CD8-positive, alpha-beta memory T cell (primary cell): ENCODE measurements at places on chromosomes 6 and 20. TPM values are rescaled to one million over a fixed set of nuclear protein-coding genes. Genes with fewer than 3 reads are reported as not detected.

The ETV7 gene
- total RNA-seq, result 0.61 TPM

DNA sequence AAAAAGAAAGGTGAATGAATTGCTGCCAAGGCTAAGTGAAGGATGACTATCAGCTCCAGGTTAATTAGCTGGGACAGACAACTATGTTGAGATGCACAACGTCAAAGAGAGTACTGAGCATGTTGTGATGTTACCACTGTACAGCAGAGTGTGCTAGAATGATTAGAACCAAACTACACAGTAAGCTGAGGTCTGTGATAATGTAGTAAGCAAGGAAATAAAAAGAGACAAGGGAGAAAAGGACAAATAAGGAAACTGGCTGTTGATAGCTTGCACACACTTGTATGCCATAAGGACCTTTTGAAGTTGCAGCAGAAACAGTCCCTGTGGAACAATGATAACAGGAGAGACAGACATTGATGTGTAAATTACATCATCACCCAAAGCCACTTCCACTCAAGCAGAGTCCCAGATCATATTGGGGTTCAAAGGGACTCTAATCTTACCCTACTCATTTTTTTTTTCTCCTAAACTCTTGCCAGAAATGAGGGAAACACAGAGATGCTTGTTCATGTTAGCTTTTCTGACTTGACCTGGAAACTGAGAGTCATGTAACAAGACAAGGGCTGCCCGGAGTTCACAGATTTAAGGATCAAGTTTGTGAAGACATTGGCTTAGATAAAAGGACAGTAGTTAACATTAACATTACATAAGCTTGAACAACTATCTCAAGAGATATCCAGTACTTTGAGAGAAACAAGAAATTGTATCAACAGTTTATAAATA, 189.9 kb downstream of the CENPW start:
- H3K27me3 ChIP-seq, result no peaks in the 10 kb centered on the region
- H3K4me1 ChIP-seq, result no peaks in the 10 kb centered on the region

DNA sequence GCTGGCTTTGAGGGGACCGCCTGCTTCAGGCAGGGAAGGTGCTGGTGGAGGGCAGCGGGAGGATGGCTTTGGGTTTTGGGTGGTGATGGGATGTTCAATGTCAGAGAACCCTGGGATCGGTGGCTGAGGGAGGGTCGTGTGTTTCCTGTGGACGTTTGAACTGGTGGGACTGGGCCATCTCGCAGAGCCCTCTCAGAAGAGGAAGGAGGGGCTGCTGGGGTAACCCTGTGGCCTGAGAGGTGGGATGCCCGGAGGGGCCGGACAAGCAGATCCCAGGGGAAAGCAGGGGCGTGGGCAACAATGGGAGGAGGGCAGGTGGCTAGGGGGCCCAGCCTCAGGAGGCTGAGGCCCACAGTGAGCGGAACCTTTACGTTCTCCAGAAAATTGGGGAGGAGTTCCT, 34.9 kb downstream of the PYGB start:
- no peaks in the 10 kb centered on the region for H3K4me1 ChIP-seq
- H3K36me3 ChIP-seq, result no peaks in the 10 kb centered on the region
- no peak for DNase-seq
- no peaks in the 10 kb centered on the region for H3K27me3 ChIP-seq
- H3K27ac ChIP-seq, result no peak overlapping the region

DNA sequence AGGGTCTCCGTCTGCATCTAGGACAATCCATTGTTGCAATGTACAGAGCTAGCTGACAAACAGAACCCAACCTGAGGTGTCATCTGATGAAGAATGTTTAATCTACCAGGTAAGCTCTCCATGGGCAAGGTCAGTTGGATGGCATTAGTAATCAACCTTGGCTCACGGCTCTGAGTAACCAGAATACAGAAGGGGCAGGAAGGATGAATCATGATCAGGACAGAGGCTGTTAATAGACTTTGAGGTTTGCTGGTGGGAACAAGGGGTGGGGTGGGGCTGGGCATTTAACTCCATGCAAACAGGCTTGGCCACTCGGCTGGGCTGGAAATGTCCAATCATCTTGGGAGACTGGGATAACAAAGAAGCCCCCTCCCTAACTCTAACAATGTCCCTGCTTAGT, 77.1 kb upstream of the MRPS10 start:
- no peak overlapping the region for H3K27ac ChIP-seq
- peaks cover 3% of the 10 kb centered on the region for H3K36me3 ChIP-seq
- no peak overlapping the region for H3K4me3 ChIP-seq
- no peak for DNase-seq
